ENCODE measurements at places on chromosomes 7 and 10. TPM values are rescaled to one million over a fixed set of nuclear protein-coding genes. Genes with fewer than 3 reads are reported as not detected.

LIPK gene
- total RNA-seq = not detected

SP8 gene
- 0.69 TPM for total RNA-seq

GPR37 gene
- 38.8 TPM for total RNA-seq

PROSER2 gene
- total RNA-seq = 5.0 TPM

GRCh38 chr10:43128958-43129706 lies 9.1 kb upstream of the CSGALNACT2 start:
- H3K27me3 ChIP-seq = no peaks in the 10 kb centered on the region
- H3K36me3 ChIP-seq = peaks cover 18% of the 10 kb centered on the region
- H3K4me1 ChIP-seq = no peaks in the 10 kb centered on the region
- no peak overlapping the region for H3K27ac ChIP-seq

SPDYE11 gene
- total RNA-seq = 0.10 TPM

DNA sequence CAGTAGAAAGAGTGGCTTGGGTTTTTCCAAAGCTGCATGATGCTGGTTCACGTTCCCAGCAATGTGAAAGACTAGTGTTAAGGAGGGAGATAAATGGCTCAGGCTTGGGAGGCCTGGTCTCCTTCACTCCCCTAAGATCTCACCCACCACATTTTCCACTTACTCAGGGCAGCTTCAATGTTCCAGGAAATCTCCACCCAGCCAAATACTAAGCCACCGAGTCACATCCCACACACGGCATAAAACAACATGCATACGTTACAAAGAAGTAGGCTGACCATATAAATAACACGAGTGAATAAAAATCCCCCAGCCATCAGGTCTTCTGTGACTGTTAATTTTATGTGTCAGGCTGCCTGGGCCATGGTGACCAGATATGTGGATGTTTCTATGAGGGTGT lies 303.5 kb downstream of the SFMBT2 start:
- H3K4me1 ChIP-seq = no peaks in the 10 kb centered on the region
- H3K36me3 ChIP-seq = no peaks in the 10 kb centered on the region
- H3K27ac ChIP-seq = no peak overlapping the region
- no peak overlapping the region for H3K4me3 ChIP-seq
- no peak for DNase-seq

MYH16 gene
- not detected for total RNA-seq

PTF1A gene
- total RNA-seq = not detected

ZEB1 gene
- 113 TPM for total RNA-seq

DNA sequence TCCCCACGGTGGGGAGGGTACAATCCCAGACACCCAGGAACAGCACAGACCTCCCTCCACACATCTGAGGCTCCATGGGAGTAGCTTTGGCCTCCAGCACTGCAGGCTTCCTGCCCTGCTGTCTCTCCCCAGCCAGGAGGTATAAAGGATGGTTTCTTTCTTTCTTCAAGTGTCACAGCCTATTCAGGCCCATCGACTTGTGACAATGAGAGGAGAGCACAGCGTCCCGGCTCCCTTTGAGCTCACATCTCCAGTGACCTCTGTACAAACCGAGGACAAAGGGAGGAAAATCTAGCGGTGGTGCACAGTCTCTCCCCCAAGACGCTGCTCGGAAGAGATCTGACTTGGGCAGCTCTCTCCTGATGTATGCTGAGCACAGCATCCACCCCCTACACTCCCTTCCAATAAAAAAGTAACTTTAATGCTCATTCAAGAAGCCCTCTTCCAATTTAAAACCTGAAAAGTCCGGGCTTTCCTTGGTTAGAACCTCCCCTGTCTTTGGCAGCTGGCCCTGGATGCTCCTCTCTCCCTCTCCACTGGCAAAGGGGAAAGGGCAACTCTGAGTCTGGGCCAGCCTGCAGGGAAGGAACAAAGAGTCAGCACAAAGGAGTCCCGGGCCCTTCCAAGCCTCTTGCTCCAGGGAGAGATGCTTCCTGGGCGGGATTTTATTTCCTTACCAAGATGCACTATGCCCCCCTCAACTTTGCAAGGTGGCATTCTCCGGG lies 18.0 kb downstream of the CHST15 start:
- H3K4me3 ChIP-seq = no peak overlapping the region
- no peak for DNase-seq
- no peaks in the 10 kb centered on the region for H3K36me3 ChIP-seq
- peak overlapping the region; percentile 75 for H3K27ac ChIP-seq
- H3K4me1 ChIP-seq = peaks cover 73% of the 10 kb centered on the region

EPO gene
- not detected for total RNA-seq

- DNase-seq = no peak
- peak overlapping the region; percentile 80 for H3K27ac ChIP-seq
These were observed 918 bp downstream of the CALHM2 start for GRCh38 chr10:103451091-103451813.

GRCh38 chr10:14378387-14378960 lies 47.8 kb upstream of the FRMD4A start:
- no peaks in the 10 kb centered on the region for H3K27me3 ChIP-seq
- peaks cover 11% of the 10 kb centered on the region for H3K4me1 ChIP-seq
- no peak overlapping the region for H3K4me3 ChIP-seq
- H3K36me3 ChIP-seq = no peaks in the 10 kb centered on the region
- DNase-seq = no peak
- H3K27ac ChIP-seq = no peak overlapping the region

GRCh38 chr7:142856565-142857245 lies 1.8 kb downstream of the EPHB6 start:
- no peaks in the 10 kb centered on the region for H3K36me3 ChIP-seq
- no peak overlapping the region for H3K4me3 ChIP-seq
- H3K4me1 ChIP-seq = peaks cover 27% of the 10 kb centered on the region
- DNase-seq = no peak

SEM1 gene
- total RNA-seq = 23.0 TPM

DNA sequence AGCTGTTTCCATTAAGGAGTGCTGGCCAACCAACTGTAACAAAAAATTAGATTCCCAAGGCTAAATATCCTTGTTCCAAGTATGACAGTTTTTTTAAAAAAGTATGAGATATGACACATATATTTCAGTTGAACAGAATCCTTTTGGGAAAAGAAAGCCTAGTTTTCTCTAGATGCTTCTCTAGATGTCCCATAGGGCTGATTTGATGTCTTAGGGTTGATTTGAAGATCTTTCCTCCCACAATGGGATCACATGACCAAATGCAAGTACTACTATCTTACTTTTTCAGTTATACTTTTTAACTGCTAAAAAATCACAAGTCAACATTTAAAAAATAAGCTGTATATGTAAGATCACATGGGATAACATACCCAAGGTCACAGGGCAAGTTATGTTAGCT lies 3.7 kb downstream of the NAMPT start:
- no peaks in the 10 kb centered on the region for H3K27me3 ChIP-seq
- DNase-seq = no peak
- no peak overlapping the region for H3K4me3 ChIP-seq
- no peak overlapping the region for H3K27ac ChIP-seq
- H3K4me1 ChIP-seq = peaks cover 3% of the 10 kb centered on the region

FRA10AC1 gene
- total RNA-seq = 10.0 TPM

GPR15LG gene
- not detected for total RNA-seq

SLC26A4 gene
- 1.3 TPM for total RNA-seq

DNA sequence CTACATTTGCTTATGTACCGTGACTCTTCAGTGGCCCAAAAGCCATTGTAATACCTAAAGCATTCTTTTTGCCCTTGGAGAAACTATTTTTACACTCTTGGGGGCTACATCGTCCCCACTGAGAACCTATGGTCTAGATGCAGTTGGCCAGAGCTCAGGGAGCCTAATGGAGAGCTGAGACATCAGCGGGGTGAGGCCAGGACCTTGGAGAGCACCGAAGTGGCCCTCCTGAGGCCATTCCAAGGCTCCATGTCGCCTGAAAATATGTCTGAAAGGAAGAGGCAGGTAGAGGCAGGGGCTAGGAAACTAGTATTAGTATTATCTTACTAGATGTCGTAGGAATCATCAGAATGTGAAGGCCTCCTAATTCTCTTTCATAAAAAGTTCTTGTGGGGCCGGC lies 4.9 kb downstream of the PKD2L1 start:
- H3K4me1 ChIP-seq = no peaks in the 10 kb centered on the region
- no peaks in the 10 kb centered on the region for H3K36me3 ChIP-seq
- no peak overlapping the region for H3K27ac ChIP-seq
- DNase-seq = no peak
- peaks cover 8% of the 10 kb centered on the region for H3K27me3 ChIP-seq

DNA sequence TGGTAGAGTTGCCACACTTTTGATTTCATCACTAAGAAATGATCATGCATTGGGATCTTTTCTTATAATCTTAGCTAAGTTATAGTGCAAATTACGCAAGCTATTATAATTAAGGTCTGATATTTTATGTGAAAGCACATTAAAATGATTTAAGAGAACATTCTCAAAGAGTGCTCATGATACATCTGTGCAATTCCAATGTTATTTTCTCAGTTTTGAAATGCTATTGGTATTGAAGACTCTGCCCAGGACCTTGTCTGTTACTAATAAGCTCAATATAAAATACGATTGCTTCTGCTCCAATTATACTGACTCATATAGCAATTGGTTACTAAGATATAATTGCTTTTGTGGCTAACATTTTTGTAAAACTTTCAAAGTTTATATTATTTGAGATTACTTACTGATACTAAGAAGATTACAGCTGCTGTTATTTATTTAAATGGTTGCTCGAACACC lies 180.9 kb downstream of the ADAM12 start:
- H3K27ac ChIP-seq = no peak overlapping the region
- no peak overlapping the region for H3K4me3 ChIP-seq
- H3K4me1 ChIP-seq = no peaks in the 10 kb centered on the region
- no peaks in the 10 kb centered on the region for H3K36me3 ChIP-seq
- no peaks in the 10 kb centered on the region for H3K27me3 ChIP-seq

GALNT17 gene
- total RNA-seq = 50.9 TPM

- no peak for DNase-seq
- no peak overlapping the region for H3K4me3 ChIP-seq
- no peaks in the 10 kb centered on the region for H3K36me3 ChIP-seq
- H3K4me1 ChIP-seq = no peaks in the 10 kb centered on the region
- no peak overlapping the region for H3K27ac ChIP-seq
These were observed 8.5 kb upstream of the AOAH start for GRCh38 chr7:36732806-36733205.

ZNF277 gene
- total RNA-seq = 52.5 TPM

- H3K27ac ChIP-seq = no peak overlapping the region
- H3K36me3 ChIP-seq = no peaks in the 10 kb centered on the region
- H3K4me1 ChIP-seq = peaks cover 6% of the 10 kb centered on the region
- no peak overlapping the region for H3K4me3 ChIP-seq
These were observed 134.6 kb downstream of the DPP6 start for GRCh38 chr7:154186811-154187210.

PRR15 gene
- total RNA-seq = 0.30 TPM

- H3K27me3 ChIP-seq = no peaks in the 10 kb centered on the region
- peaks cover 20% of the 10 kb centered on the region for H3K4me1 ChIP-seq
- H3K4me3 ChIP-seq = no peak overlapping the region
- H3K36me3 ChIP-seq = peaks cover 75% of the 10 kb centered on the region
- H3K27ac ChIP-seq = no peak overlapping the region
- DNase-seq = peak; percentile 37
These were observed 6.8 kb downstream of the ORAI2 start for GRCh38 chr7:102439963-102440795.

DNA sequence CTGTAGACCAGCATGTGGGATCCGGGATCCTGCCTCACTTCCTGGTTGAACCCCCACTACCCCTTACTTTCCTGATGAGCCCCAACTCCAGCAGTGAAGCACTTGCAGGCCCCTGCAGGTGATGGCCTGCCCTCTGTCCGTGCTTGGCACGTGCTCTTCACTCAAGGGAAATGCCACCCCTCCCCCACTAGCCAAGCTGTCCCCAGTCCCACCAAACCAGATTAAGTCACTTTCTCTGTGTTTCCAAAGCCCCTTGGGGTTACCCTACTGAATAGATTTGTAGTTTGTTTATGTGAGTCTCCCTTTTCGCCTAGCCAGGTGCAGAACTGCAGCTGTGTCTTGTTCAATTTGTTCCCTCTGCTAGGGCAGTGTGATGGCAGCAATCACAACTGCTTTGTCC lies 121.7 kb downstream of the WDFY4 start:
- peaks cover 21% of the 10 kb centered on the region for H3K4me1 ChIP-seq
- H3K27ac ChIP-seq = no peak overlapping the region
- no peaks in the 10 kb centered on the region for H3K27me3 ChIP-seq
- no peak for DNase-seq
- no peaks in the 10 kb centered on the region for H3K36me3 ChIP-seq

DNA sequence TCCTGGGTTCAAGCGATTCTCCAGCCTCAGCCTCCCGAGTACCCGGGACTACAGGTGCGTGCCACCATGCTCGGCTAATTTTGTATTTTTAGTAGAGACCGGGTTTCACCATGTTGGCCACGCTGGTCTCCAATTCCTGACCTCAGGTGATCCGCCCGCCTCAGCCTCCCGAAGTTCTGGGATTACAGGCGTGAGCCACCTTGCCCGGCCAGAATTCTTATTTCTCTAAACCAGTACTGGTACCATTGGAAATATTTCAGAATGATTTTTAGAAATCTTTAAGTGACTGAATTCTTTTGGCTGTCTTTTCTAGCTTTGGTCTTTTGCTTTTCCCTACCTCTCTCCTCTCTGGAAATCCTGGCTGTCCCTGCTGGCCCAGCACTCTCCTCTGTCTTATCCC lies 2.8 kb downstream of the GNAI1 start:
- no peak overlapping the region for H3K4me3 ChIP-seq
- DNase-seq = no peak
- peaks cover 10% of the 10 kb centered on the region for H3K4me1 ChIP-seq
- H3K27me3 ChIP-seq = no peaks in the 10 kb centered on the region

DNA sequence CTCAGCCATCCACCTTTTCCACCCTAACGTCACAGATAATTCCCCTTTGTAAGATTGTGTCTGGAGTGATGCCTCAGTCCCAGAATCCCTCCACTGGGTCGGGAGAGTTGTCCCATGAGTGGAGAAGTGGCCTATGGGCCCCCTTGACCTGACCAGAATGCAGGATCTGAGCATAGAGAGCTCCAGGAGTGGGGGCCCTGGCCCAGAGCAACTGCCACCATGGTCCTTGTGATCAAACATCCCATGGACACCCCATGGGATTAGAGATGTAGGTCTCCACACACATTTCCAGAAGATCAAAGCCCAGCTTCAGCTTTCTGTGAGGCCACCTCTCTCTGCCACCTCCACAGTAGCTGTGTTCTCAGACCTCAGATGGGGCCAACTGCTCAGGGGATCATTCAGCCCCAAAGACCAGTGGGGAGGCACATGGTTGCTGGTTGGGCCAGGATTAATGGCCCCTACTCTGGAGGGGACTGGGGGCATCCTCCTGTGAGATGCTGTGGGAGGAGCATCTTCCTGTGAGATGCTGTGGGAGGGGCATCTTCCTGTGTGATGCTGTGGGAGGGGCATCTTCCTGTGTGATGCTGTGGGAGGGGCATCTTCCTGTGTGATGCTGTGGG lies 28.5 kb upstream of the DPYSL4 start:
- H3K4me3 ChIP-seq = no peak overlapping the region
- H3K4me1 ChIP-seq = peaks cover 18% of the 10 kb centered on the region
- no peaks in the 10 kb centered on the region for H3K27me3 ChIP-seq
- no peak overlapping the region for H3K27ac ChIP-seq
- no peak for DNase-seq
- peaks cover 33% of the 10 kb centered on the region for H3K36me3 ChIP-seq

- H3K4me1 ChIP-seq = no peaks in the 10 kb centered on the region
- no peaks in the 10 kb centered on the region for H3K27me3 ChIP-seq
- H3K36me3 ChIP-seq = no peaks in the 10 kb centered on the region
- no peak overlapping the region for H3K27ac ChIP-seq
- peak; percentile 48 for DNase-seq
These were observed 151.5 kb upstream of the FAM3C start for GRCh38 chr7:121547544-121548092.

Data from spinal cord (tissue), 10 donors.